ENCODE measurements at places on chromosomes 2 and 18. TPM values are rescaled to one million over a fixed set of nuclear protein-coding genes. Genes with fewer than 3 reads are reported as not detected.

GRCh38 chr2:51633073-51633472, 601.1 kb upstream of the NRXN1 start:
- DNase-seq, result no peak

DNA sequence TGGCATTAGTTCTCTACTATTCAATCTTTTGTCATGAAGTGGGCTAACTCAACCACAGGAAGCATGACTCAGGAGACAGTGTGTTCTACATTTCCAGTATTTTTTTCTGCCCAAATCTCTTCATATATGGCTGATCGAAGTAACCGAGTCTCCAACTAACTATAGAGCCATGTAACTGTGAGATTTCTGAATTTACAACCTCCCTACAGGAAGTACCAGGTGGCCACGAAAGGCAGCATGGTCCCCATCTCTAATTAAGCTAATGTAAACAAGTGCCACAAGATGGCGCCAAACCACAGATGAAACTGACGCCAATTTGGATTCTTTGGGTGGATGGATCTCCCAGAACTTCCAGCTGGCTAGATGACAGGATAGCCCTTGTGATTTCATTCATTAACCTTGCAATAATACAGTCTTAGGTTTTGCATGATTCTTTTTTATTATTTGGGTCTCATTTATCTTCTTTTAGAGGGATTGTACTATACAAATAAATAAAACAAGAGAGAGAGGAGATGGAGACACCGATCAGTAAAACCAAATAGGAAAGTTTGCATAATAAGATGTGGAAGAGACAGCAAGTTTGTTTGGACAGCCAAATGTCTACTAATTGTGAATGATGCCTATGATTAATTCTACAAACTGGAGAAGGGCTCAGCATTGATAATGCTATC, 18.3 kb upstream of the ARHGAP15 start:
- peak; percentile 51 for DNase-seq

The PPP1R1C gene
- 2.0 TPM for total RNA-seq

DNA sequence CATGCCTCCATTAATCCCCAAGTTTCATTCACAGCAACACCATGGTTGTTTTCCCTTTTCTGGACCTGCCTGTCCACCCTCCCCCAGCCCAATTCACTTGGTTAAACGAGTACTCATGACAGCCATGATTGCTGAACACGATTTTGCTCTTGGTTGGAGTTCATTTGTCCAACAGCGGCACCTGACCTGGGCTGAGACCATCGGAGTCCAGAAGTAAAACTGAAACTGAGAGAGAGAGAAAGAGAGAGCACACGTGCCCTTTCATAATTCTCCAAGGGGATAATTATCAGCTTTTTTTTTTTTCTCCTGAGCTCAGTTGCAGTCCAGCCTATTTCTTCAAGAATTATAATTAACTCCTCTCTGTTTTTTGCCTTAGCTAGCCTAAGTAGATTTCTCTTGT, 13.7 kb upstream of the KIF5C start:
- no peak for DNase-seq

The RNF152 gene
- 52.9 TPM for total RNA-seq

The NAB1 gene
- total RNA-seq, result 49.7 TPM

- no peak for DNase-seq
These were observed 67.6 kb downstream of the KIAA2012 start for GRCh38 chr2:202140522-202141252.

- DNase-seq, result no peak
These were observed 87.2 kb downstream of the LONRF2 start for GRCh38 chr2:100235098-100235497.

GRCh38 chr2:222399038-222399783, 25.1 kb upstream of the SGPP2 start:
- DNase-seq, result no peak
